ENCODE measurements at places on chromosomes 7 and 10.

GRCh38 chr10:104337985-104338735 is at the start of gene ITPRIP:
Gene ITPRIP, minus strand, starts transcription at chr10:104338465. Its CDS starts 22,414 bp downstream, at chr10:104316051.
- DNase-seq, result peak; percentile 72

- peak; percentile 65 for DNase-seq
These were observed 1.0 kb downstream of the PFKP start for GRCh38 chr10:3068201-3068967.

DNA sequence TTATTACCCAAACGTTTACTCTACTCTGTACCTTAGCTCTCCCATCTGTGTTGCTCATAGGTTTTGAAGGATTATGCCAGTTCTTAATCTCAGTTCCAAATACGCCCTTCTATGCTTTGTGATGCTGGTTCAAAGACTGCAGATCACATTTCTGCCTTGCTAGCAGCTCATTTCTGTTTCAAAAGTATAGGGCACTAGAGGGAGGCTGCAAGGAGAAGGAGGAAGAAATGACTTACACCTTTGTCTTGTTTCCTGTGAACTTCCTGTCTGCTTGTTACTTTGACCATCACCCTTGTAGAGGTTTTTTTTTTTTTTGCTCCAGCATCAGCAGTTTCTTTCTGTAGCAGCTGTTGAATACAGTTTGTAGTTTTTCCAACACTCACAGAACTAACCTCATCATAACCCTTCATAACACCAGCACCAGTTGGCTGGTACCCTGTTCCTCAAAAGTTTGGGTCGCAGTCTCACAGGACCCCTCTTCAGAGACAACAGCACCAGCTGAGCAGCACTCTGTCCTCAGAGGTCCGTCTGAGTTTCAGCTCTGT is 16.5 kb downstream of the SLK start:
- no peak for DNase-seq

DNA sequence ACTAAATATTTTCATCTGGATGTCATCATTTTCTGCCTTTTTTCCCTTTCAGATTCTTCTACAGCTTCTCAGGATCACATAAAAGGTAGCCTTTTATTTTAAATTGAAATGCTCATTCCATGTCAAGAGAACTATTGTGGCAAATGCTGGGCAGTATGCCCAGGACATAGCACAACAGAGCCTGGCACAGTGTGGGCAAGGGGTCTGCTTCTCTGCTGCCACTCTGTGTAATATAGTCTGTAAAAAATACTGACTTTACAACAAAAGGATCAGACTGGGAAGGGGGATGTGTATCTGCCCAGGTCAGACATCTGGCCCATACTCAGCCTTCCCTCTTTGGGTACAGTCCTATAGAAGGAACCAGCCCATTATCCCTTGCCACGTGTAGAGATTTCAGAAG is 62.7 kb downstream of the CUZD1 start:
- DNase-seq, result no peak

DNA sequence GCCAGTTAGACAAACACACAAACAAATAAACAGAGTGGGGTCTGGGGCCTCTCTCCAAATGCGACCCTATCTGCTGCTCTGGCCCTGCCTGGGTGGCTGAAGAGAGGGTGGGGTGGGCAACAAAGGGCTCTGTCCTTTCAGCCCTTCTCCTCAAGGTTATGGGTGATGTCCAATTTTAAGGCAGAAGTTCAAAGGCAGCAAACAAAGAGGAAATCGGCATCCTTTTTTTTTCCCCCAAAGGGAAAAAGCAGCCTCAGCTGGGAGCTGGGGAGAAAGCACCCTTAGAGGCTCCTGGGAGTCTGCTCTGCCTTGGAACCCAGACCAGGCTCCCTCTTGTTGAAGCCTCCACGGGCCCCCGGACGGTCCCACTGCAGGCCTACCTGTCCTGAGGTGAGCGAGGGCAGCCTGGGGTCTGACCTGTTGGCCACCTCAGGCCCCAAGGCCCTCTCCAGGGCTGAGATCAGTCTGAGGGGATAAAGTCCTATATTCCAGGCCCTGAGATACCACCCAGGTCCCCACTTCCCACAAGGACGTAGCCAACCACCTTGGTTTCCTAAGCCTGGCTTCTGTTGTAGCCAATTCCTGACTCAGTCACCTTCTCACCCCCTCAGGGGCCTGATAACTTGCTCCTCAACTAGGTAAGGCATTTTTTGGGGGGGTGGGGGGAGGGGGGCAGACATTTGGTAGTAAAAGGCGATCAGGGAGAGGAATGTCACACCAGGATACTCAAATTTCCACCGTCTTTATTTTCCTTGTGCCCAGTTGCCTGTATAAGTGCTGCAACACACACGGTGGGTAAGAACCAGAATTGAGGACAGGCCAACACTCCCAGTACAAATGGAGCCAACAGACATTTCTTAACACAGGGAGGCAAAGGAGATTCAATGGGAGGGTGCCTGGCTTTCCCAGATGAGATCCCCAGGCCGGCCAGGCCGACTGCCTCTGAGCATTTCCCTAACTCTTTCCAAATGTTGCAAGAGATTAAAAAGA is 4.3 kb downstream of the HOXA11 start:
- peak; percentile 51 for DNase-seq

DNA sequence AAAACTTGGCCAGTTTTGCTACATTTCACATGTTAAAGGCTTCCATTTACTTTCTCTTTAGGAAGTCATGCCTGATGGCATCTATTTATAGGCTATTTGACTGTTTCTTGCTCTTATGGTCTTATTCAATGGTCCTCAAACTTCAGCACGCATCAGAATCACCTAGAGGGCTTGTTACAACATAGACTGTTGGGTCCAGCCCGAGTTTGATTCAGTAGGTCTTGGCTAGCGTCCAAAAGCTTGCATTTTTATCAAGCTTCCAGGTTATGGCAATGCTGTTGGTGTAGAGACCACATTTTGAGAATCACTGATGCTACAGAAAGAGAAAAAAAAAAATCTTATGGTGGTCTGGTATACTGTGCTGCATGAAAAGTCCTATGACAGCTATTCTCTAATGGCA is 51.9 kb downstream of the MTPN start:
- no peak for DNase-seq

DNA sequence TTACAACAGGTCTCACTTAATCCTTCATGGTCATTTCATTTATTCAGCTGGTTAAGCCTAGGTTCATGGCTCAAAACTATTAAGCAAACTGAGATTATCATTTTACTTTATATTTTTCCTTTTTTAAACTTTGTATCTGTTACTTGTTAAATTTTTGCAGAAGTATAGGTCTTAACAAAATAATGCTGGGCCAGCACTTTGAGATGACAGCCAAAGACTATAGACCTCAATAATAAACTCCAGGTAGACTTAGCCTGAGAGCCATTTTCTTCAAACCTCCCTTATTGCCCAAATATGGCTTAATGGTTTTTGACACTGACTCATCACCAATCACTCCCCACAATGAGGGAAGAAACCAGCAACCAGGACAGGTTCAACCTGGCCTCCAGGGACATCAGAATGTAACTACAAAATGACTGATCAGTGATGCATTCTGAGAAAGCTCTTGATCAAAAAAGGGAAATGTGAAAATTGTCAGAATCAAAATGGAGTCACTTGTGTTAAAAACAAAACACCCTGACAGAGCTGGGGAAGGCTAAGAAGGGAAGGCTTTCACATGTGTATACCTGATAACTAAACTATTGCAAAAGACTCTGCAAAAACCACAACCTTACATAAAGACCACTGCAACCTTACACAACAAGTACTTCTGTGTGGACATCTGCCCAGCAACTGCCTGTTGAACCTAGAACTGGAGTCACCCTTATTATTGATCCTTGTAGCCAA is 2.1 kb upstream of the CCDC126 start:
- DNase-seq, result no peak

GRCh38 chr7:271266-272107 is 18.5 kb upstream of the FOXL3 start:
- DNase-seq, result no peak
